ENCODE measurements at places on chromosomes 3 and 15. TPM values are rescaled to one million over a fixed set of nuclear protein-coding genes. Genes with fewer than 3 reads are reported as not detected.

- ATAC-seq: no peak
Observed at GRCh38 chr3:153704115-153704514, 417.1 kb upstream of the ARHGEF26 start.

DNA sequence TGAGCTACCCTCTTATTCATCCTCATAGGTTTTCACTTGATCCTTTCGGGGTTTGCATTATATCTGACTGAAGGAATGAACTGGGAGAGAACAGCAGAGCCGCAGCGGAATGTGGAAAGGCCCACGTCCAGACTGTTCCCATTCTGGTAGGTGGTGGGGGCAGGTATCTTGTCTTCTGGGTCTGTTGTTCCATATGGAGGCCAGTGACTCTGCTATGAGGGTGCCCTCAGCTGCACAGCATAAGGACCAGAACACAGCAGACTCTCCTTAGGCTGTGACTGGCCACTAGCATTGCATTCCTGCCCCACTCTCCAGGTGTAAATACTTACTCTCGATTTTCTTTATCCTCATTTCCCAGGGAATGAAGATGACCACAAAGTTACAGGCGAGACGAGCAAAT, 12.1 kb downstream of the TMC3 start:
- ATAC-seq: no peak

- no peak for ATAC-seq
Observed at GRCh38 chr3:171511450-171511849, 51.2 kb upstream of the TNIK start.

The PP2D1 gene
- not detected for total RNA-seq

DNA sequence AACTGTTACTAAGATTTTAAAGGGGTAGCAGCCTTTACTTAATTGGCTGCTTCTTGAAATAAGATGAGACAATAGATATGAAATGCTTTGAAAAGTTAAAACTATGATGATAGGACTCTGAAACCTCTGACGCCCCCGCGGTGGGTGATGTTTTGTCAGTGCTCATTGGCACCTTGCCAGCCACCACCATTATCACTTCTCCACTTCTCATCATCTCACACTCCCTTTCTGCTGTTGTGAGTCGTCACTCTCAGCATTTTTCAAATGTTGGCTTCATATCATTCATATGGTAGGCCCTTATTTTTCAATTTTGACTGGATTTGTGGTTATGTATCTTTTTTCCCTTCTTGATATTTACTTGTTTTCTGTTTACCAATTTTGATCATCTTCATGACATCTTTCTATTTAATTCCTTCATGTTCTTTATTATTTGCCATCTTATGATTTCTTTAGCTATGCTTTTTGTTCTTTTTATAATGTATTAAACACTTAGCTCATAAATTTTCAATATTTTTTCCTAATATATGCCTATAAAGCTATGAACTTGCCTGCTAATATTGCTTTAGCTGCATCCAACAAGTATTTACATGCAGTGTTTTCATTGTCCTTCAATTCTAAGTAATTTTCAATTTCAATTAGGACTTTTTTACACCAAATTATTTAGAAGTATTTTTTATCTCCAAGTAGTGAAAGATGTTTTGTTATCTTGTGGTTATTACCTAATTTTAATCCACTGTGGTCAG, 30.3 kb upstream of the SKOR1 start:
- ATAC-seq: no peak

The ITIH1 gene
- not detected for total RNA-seq

GRCh38 chr3:48268381-48268935, 27.6 kb downstream of the ZNF589 start:
- ATAC-seq: no peak

GRCh38 chr15:85865070-85865684, 70.5 kb upstream of the KLHL25 start:
- ATAC-seq: no peak

The LRRIQ4 gene
- not detected for total RNA-seq

DNA sequence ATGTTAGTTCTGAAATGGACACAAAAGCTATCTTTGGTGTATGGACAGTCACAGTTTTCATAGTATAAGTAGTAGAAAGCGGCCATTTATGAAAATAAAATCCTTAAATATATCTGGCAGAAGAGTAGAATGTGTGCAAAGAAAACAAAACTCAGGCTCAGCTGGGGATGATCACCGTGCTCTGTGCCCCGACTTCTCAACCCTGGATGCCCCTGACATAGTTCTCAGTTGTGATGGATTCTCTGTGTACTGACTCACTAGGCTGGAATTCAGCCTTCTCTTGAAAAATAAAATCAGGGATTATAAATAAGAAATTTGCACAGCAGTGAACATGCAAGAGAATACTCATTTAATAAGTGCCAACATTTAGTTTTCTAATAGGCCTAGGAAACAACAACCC, 925.1 kb upstream of the NR2F2 start:
- ATAC-seq: no peak

- ATAC-seq: no peak
Observed at GRCh38 chr3:106707347-106707746, 669.9 kb upstream of the CCDC54 start.

DNA sequence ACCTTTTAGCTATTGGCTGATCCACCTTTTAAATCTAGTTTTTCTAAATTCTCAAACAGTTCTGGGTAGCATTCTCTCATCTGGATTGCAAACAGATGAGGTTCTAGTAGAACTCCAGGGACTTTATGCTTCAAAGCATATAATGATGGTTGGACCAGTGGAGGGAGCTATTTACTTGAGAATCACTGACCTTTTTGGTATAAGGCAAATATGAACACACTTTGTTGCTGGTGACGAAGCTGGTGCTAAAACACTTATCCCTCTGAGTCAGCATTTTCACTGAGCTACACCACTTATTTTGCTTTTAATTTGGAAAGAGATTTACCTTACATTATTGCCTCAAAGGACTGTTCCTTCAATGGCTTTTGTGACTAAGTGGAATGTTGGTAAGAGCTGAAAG, 58.6 kb upstream of the SLITRK3 start:
- ATAC-seq: peak; percentile 82

The DUOXA2 gene
- total RNA-seq: not detected

- ATAC-seq: no peak
Observed at GRCh38 chr3:183161552-183162336, 790 bp downstream of the LAMP3 start.

GRCh38 chr3:115280506-115280905, 133.4 kb upstream of the ZBTB20 start:
- ATAC-seq: no peak

DNA sequence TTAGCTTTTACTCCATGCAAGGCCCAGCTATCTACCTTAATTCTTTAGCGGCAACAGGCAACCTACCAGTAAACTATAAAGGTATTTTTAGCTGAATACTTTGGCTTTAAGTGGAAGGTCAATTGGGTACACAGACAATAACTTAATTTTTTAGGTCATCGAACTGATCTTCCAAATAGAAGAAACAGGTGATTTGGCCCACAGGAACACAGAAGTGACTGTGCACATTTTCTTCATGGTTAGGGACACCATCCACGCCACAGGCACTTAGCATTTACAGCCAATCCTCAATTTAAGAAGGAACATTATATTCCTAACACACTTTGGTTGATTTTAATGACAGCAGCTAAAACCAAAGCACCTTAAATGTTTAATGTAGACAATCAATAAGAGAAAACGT, 1.9 kb downstream of the ARPP19 start:
- ATAC-seq: no peak

GRCh38 chr3:148839805-148840204, 12.2 kb downstream of the CPB1 start:
- no peak for ATAC-seq

The FGD5 gene
- 17.9 TPM for total RNA-seq

The NEK11 gene
- total RNA-seq: 5.5 TPM

The LYZL4 gene
- total RNA-seq: not detected

GRCh38 chr15:40064231-40064894, 25.4 kb upstream of the SRP14 start:
- no peak for ATAC-seq

GRCh38 chr15:98395974-98396610, 252.2 kb upstream of the IGF1R start:
- no peak for ATAC-seq

DNA sequence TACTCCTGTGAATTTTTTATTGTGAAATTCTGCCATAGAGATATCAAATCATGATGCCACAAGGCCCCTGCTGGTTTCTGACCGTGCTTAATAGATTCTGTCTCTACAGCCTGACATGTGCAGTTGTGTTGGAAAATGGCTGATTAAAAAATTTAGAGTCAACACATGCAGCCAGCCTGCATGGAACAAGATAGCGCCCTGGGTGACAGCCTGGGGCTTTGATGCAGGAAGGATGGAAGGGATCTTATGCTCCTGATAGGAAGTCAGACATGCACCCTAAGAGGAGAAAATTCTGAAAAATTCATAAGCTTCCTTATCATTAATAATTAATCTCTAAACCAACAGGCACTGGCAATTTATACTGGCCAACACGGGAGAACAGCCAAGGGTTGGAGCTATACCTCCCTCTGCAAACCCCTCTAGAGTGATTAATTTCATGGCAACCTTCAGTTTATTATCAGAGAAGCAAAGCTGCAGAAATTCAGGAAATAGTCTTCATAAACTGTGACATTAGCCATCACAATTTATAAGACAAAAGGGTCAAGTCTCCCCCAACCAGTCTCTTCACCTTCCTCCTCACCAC, 198.4 kb downstream of the CADPS start:
- ATAC-seq: no peak

DNA sequence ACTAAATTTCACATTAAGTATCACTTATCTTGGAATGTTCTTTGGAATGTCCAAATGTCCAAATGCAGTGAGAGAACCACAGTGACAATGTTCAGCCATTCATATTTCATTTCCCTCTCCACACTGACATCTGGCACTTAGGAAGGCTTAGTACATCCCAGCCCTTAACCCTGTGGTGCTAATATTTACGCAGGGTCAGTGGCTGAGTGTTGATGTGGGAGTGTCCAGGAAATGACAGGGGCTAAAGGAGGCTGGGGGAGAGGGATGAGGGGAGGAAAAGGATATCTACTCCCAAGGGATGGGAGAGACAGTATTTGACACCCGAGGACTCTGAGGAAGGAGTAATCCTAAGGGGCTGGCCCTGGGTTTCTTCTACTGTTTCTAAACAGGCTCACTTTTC, 14.1 kb upstream of the CCR4 start:
- ATAC-seq: no peak

- no peak for ATAC-seq
Observed at GRCh38 chr3:18630295-18630694, 205.2 kb upstream of the SATB1 start.

DNA sequence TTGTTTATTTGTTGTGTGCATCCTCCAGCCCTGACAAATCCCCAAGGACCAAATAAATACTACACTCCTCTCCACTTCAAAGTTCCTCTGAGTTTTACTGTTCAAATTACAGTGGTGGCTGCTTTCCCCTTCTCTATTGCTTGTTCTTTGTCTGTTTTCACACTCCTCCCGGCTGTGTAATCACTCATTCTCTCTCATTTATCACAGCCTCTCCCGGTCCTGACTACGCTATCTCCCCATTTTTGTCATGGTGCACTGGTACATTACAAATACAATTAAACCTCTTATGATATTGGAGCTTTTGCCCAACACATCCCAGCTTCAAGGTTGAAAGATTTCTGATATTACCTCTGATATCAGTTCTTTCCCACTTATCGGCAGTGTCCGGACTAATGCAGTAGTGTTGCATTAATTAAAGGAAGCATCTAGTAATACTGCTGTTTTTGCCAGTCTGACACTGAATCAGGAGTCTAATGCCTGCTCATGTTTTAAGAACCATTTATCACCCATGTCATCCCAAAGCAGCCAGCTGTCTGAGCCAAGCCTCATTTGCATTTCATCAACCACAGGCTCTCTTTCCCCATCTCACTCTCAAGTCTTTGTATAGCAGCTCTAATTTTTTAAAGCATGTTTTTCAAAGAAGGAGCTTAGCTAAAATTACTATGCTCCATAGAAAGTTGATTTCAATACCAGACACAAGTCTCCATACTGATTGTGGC, 740.5 kb downstream of the ROBO2 start:
- no peak for ATAC-seq

The SEC61A1 gene
- 109 TPM for total RNA-seq

All from gastroesophageal sphincter (tissue), 4 donors.